ENCODE measurements at places on chromosomes 6 and 20. TPM values are rescaled to one million over a fixed set of nuclear protein-coding genes. Genes with fewer than 3 reads are reported as not detected.

DNA sequence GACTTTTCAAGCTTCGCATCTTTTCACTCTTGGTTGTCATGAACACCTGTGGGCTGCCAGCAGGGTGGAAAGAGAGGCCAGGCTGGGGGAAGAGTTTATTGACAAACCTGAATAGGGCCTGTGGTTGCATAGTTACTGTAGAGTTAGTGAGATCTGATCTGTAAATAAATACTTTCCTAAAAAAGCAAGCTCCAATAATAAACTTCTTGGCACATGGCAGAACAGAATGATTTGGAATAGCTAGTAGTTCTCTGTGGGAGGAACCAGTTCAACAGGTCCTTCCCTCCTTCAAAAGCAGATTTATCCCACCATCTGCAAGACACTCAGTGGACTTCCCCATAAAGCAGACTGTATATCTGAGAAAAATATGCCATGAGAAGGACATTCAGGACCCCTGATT is 445.0 kb downstream of the HACE1 start:
- no peak for DNase-seq

DNA sequence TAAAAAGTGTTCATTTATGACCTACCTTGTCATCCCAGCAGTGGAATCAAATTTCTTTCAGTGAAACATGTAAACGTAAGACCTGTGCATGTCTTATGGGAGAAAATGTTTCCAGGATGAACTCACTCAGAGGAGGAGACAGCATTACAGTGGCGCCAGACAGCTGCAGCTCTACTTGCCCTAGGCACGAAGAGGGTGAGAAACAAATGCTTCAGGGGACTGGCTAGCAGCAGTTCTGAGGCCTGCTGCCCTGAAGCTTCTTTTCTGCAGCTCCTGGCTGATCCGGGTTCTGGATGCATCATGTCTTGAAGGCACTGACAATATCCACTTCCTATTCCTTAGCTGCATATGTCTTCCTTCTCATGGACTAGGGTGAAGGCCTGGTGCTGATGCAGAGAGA is 120.2 kb downstream of the QRSL1 start:
- DNase-seq = no peak

DNA sequence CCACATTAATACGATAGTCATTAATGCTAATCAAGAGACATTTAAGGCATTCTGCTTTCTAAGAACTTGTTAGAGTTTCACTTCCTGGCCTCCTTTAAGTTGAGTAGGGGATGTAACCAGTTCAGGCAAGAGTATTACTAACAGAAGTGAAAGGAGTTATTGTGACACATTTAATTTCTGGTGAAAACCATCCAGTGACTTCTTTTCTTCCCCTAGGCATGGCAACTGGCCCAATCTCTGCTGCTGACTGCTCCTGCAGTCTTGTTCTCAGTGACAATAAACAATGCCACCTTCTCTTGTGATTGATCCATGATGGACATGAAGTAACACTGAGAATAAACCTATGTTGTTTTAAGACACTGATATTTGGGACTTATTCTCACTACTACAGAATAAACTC is 130.9 kb upstream of the DEFB112 start:
- no peak for DNase-seq

DNA sequence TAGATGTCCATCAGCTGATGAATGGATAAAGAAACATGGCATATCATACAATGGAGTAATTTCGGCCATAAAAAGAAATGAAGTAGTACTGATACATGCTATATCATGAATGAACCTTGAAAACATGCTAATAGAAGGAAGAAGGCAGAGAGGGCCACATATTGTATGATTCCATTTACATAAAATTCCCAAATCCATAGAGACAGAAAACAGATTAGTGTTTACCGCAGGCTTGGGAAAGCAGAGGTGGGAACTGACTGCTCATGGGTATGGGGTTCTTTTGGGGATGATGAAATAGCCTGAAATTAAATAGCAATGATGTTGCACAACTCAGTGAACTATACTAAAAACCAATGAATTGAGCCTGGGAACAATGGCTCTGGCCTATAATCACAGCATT is 58.3 kb downstream of the SERAC1 start:
- no peak for DNase-seq

- DNase-seq = no peak
Observed at GRCh38 chr6:100881707-100882040, 545 bp upstream of the ASCC3 start.

DNA sequence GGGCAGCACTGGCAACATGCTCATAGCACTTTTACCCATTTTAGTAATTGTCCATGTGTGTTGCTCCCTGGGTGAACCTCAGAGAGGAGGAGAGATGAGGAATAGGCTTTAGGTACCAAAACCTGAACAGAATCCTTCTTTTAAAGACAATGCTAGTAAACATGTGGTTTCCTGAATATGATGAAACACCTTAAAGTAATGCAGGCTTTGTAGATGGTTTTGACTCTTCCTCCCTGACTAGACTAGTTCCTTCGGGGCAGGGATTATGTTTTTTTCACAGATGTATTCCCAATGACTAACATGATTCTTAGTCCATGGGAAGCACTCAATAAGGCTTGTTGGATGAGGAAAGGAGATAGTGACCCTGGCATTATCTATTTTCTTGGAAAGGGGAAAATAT is 367.6 kb upstream of the JAG1 start:
- no peak for DNase-seq

- no peak for DNase-seq
Observed at GRCh38 chr6:25971187-25971821, 8.7 kb downstream of the TRIM38 start.

Gene NKAPL
- not detected for total RNA-seq

Gene B3GALT4
- 32.0 TPM for total RNA-seq

Gene PROKR2
- not detected for total RNA-seq

Gene CPXM1
- 0.31 TPM for total RNA-seq
